ENCODE measurements at places on chromosomes 13 and 19.
A peak's percentile ranks its signal among the peaks of the same experiment; 100 is the strongest.

DNA sequence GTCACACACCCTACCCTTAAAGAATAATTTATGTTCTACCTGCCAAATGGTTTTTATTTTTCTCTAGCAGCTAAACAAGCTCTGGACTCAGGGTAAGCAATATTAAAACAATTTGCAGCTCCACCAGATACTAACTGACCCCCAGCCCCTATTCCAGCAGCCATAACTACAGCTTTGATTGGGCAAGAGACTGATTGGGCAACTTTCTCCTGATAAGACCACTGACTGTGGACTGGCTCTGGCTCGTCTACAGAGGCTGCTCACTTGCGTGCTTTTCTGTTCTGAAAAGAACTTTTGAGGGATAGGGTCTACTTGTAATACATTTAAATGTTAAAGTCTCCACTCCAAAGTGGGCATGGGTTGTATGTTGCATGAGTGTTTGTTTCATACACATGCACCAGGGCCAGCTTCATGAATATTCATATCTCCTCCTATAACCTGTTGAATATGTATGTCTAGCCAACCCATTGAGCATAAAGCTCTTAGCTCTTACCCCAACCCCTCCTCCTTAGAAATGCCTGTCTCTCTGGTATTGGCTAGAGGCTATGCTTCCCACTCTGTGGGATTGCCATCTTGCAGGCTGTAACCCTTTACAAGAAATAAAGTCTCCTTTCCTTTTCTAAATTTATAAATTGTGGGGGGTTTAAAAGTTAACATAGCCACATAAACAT, 19.9 kb downstream of the OR7A5 start:
- no peak for DNase-seq

- no peak for DNase-seq
These were observed 136.2 kb upstream of the ZNF536 start for GRCh38 chr19:30235946-30236345.

DNA sequence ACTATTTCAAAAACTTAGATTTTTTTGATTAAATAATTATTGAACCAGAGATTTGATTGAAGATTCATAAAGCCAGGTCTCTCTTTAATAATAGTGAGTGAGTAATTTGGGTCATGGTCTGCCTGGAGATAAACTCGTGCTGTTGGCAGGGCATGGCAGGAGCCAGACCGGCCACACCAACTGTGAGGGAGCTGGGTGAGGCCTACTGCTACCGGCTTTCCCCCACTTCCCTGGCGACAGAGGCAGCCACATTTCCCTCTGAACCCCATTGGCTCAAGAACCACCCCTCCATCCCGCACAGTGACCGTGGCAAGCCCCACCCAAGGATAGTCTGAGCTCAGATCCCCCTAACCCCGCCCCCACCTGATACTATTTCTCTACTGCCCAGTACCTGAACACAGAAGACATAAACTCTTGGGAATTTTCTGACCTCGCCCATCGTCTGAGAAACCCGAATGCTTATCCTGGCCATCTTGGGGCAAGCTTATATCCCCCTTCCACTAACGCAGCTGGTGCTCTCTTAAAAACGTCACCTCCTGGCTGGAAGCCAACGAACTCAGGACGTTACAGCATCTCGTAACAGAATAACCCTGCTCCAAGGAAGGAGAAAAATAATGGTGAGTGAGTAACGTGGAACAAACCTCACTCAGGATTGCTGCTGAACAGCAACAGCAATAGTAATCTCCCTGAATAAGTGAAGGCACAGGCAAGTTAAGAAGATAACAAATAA, 627.6 kb upstream of the PCDH9 start:
- DNase-seq: no peak

DNA sequence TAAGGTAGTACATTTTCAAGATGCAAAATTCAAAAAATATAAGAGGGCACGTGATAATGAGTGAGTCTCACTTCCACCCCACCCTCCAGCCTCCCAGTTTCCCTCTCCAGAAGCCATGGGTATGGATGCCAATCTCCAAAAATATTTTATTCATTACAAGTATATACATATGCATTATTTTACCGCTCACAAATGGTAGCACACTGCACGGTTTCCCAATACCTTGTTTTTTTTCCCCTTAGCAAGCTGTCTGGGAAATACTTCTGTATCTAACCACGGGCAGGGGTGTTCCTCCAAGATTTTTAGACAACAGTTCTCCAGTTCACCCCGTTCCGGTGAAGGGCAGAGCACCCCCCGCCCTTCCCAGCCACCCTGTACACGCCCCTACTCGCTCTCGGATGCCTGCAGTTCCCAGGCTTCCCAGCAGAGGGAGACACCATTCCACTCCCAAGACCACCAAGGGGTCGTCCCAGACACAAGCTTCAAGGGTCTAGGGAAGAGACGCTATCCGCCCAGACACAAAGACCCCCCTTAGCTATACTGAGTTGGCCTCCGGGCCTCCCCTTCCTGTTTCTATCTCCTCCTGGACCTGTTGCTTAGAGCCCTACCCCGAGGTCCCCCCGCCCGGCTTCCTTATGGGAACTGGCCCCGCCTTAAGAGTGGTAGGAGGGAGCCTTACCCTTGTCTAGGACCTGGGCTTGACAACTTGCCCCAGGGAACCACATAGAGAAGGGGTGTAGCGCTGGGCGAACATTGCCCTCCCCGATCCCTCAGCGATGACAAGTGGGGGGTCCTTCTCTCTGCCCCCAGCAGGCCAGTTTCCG, 1.1 kb upstream of the FXYD3 start:
- no peak for DNase-seq

DNA sequence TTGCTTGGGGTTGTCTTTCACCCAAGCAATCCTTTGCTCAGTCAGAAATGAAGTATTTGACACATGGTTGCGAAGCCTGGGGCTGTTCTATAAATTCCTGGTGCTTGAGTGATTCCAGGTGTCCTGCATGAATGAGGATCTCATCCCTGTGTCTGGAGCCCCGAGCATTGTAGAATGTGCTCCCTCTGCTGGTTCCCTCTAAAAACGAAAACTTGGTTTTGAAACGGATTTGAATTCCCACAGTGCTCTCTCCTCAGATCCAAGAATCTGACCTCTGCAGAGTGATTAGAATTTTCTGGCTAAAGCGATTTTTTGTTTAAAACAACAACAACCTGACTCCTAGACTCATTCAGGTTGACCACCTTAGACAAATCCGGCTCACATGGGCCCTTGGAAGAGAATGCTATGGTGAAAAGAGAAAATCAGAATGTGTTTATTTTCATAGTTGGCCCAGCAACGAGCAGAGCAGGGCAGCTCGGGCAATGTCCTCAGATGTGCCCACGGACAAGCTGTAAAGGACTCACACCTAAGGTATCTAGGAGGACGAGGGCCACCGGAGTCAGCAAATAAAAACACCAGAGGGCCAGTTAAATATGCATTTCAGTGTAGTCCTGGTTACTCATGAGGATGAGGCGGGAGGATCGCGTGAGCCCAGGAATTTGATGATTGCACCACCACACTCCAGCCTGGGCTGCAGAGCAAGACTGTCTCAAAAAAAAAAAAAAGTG, 8.7 kb upstream of the ATP12A start:
- DNase-seq: peak; percentile 85

DNA sequence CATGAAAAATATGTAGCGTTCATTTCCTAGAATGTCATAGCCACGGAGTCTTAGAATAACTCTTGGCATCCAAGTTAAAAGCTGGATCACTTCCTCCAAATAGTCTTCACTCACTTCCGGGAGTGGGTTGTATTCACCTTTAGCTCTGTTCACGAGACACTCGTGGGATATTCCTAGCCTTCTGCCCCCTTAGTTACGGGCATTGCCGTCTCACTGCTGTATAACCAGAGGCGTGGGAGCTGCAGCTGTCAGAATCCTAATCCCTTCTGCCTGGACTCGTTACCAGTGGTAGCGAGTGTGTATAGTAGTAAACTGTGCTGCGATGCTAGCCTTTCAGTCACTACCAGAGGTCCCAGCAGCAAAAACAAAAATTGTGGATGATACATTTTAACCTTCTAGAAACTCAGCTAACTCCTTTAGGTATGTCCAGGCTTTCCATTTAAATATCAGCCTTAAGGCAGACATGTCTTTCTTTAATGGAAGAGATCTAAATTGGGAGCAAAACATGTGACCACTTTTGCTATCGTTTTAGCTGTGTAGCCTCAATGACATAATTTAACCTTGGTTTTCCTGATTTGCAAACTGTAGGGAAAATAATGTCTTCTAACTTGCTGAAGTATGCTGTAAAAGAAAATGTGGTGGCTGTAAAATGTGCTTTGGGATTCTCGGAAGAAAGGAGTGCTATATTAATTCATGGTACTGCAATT, 34.1 kb downstream of the ERCC5 start:
- no peak for DNase-seq

Measured in keratinocyte (primary cell).